ENCODE measurements at places on chromosomes 1 and 21.

GRCh38 chr1:245751116-245751515 lies 596.3 kb downstream of the KIF26B start:
- no peak for DNase-seq

- DNase-seq: no peak
These were observed 106.7 kb upstream of the C21orf91 start for GRCh38 chr21:17925899-17926298.

DNA sequence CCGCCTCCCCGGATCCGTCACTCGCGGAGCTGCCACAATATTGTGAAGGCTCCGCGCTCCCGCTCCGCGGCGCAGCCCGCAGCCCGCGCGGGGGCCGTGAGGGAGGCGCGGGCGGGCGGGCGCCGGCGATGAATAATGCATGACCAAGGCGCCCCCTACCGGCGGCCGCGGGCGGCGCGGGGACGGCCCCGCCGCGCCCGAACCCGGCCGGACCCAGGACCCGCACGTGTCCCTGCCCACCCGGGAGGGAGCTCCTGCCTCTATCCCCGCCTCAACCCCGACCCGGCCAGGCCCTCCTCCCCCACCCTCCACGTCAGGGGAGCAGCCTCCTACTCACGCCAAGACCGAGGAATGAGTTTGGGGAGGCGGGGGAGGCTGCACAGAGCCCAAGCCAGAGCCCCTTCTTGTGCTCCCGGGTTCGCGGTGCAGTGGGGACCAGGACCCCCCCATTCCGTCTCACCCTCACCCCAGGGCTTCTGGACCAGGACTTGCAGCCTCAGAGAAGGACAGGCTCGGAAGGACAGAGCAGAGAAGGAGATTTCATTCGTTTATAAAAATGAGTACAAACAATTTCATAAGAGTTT lies 70.8 kb upstream of the CASZ1 start:
- peak; percentile 22 for DNase-seq

DNA sequence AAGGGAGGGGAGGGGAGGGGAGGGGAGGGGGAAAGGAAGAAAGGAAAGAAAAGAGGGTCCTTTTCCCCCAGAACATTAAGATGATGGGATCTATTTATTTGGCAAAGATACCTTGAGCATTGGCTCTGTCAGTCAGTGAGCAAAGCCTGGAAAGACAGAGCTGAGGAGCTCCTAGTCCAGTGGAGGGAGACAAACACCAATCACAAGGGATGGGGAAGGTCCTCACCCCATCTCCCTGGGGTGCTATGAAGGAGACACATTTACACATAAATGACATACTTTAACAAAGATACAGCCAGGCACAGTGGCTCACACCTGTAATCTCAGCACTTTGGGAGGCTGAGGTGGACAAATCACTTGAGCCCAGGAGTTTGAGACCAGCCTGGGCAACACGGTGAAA lies 154.9 kb upstream of the TIAM1 start:
- no peak for DNase-seq

GRCh38 chr1:153428791-153429190 lies 12.5 kb downstream of the S100A7A start:
- no peak for DNase-seq

DNA sequence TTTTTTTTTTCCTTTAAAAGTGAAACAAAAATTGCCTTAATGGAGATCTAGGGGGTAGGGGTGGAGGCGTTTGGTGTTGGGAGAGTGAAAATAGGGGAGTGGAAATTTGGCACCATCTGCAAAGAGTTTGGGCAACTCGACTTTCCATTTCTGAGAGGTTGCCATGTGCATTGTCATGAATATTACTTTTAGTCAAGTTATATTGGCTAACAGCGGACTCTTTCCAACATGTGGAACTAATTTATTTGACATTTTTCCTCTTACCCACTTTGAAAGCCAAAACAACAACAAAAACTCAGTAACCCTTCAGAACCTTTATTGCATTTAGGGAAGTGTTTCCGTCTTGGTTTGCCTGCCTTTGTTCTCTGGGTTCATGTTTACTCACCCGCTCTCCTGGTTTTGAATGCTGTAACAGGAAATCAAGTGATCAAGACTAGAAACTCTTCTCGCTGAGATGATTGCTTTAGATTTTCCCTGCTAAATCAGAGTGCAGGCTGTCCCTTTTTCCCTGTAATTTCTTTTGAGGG lies 70.4 kb downstream of the CACHD1 start:
- DNase-seq: no peak

DNA sequence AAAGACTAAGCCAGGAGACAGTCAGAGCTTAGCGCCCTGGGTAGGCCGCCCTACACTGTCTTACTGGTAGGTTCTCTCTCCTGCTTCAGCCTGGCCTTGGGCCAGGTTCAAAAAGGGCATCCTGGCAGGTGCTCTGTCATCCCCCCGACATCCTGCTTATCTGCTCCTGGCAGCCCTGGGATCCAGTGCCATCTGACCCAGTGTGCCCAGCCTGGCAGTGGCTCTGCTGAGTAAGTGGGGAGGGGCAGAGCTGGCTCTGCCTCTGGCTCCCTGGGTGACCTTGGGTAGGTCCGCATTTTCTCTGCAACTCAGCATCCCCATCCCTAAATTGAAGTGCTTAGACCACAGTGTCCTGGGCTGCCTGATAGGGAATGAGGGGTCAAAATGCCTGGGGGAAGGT lies 549.9 kb downstream of the PTPRU start:
- DNase-seq: no peak

DNA sequence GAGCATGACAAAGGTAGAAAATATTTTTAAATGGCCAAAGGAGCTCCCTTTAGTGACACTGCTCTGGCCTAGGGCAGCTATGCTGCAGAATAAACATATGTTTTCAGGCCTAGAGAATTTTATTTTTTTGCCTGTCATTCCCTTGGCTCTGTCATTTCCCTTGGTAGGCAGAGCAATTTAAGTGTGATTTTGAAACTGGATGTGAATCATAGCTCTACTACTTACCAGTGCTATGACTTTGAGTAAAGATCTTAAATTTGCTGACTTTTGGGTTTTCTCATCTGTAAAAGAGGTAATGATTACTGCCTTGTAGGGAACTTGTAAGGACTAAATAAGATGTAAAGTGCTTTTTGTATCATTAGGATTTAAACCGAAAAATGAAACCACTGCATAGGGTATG lies 189.0 kb upstream of the ZRANB2 start:
- no peak for DNase-seq

- no peak for DNase-seq
These were observed 121.3 kb downstream of the TNNI3K start for GRCh38 chr1:74356493-74356892.

DNA sequence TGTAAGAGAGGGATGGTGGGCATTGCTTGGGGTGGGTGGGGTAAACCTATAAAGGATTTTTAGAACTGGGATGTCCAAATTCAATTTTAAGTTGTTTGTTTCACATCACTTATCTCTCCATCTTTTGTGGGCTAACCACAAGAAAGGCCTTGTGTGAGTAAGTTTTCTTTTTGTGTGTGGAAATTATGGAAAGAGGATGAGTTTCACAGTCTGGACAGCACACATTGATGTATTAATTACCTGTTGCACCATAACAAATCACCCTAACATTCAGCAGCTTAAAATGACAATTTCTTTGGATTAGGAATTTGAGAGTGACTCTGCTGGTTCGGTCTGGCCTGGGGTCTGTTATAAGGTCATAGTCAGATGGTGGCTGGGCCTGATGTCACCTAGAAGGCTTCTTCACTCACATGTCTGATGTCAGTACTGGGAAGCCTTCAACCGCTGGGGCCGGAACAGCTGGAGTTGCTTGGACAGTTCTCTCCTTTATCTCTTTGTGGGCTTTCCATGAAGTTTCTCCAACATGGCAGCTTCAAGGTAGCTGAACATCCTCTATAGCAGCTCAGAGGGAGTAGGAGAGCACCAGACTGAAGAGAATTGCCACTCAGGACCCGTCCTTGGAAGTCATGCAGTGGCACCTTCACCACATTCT lies 2.0 kb upstream of the COL9A2 start:
- no peak for DNase-seq

DNA sequence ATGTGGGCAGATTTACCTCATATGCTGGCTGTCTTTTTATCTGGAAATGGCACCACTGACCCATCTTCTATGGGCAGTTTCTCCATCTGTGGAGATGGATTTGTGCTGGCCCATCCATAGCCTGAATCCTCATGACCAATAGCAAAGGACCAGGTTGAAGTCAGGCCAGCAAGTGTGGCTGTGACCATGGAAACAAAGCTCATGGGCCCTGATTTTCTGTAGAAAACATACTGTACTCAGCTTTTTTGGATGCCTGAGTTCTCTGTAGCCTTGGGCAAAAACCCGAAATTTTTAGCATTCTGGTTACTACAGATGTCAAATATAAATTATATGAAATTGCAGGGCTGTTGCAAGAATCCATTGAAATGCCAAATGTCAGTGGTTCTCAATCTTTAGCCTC lies 155.0 kb downstream of the PLXNA2 start:
- no peak for DNase-seq

GRCh38 chr21:36499578-36500471 lies 19.9 kb upstream of the CLDN14 start:
- no peak for DNase-seq

GRCh38 chr1:192546596-192547190 lies 28.9 kb upstream of the RGS1 start:
- DNase-seq: no peak

DNA sequence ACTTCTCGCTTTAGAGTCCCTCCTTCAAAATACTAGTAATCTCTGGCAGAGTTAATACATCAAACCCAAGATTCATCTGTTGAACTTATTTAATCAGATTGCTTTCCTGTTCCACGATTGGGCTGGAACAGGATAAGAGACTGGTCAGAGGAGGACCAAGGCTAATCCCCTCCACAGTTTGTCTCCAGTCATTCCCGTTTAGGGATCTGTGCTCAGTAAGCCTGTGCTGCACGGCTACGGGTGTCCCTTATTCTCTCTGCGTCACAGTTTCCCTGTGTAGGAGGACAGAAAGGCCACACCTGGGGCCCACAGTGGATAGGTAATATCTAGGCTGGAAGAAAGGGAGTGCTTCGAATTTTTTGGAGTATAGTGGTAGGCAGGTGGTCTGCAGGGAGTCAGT lies 16.5 kb upstream of the NUAK2 start:
- no peak for DNase-seq

DNA sequence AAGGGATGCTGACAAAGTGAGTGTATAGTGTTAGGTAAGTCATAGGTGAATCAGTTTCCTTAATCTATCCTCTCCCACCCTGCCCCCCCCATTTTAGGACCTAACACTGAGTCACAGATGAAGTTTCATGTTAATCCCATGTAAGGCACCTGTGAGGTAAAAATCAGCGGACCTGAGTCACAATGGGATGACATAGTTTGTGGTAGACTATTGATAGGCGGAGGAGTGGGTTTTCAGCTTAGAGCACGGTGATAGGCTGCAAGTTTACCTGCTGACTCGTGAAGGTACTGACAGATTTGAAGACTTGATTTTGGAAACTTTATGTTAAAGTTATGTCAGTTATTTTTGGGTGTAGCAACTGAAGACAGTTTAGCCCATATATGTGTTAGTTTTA lies 1.7 kb downstream of the TOR1AIP1 start:
- DNase-seq: no peak

DNA sequence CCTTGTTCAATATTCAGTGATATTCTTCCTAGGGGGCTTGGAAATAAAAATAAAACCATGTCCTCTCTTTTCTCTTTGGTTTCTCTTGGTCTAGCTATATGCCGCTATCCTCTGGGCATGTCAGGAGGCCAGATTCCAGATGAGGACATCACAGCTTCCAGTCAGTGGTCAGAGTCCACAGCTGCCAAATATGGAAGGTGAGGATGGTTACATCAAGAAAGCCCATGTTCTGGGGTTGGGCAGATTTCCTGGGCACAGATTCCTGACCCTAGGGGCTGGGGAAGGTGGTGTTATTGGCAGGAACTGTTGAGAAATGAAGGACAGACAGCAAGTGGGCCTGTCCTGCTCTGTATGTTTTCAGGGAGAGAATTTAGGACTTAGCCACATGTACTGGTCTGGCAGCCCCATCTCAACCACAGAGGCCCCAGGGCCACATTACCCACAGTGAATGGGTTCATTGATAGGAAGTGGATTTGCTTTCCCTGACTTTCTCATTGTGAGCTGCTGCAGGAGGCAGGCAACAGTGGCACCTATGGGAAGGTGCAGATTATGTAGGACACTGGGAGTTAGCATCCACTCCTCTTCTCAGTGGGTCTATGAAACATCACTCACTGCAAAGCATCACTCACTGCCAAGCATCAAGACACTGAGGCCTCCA lies 37.4 kb upstream of the HSD17B7 start:
- DNase-seq: no peak

DNA sequence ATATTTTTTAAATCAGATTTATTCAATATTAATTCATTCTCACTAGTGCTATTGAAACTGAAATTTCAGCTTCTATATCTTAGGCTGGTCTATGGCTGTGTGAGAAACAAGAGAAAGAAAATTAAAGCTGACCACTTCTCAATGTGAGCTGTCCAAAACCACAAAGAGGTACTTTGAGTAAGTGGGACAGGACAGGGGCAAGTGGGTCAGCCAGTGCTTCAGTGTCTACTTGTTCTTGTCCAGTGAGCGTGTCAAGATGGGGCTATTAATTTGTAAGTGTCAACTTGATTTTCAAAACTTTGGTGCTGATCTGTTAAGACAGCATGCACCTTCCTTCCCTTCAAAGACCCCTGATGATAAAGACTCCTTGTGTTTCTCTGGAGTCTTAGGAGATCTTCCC lies 533.9 kb downstream of the PLPP3 start:
- DNase-seq: no peak

- no peak for DNase-seq
These were observed 85.2 kb downstream of the TRIM11 start for GRCh38 chr1:228321435-228321834.

DNA sequence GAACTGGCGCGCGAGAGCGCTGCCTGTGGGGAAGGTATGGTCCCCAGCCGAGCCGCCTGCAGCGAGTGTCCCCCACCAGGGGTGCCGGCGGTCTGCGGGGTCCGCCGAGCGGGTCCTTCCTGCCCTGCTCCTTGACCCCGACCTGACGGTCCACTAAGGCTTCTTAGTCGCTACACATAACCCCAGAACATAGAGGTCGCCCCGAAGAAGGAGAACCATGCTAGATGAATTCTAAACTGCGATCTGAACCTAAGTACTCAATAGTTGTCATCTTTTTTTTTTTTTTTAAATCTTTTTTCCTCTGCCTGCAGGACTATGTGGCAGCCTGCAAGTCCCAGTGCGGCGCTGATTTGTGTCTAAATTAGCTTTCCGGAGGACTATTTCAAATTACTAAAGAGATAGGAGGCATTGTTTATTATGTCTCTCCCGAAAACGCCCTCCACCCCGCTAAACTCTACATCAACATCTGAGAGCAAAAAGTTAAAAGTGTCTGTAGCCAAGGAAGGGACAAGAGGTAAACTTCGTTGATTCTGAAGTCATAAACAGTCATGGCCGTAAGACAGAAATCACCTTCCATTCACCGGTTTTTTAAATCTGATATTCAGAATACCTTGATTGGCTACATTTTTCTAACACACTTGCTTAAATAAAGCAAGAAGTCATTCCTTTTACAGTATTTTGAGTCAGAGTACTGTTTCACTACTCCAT lies 476 bp downstream of the AXDND1 start:
- no peak for DNase-seq

Data from activated CD4-positive, alpha-beta T cell treated with anti-CD3 and anti-CD28 coated beads, Interleukin-2, amount 50 U/mL, for 24 hours (primary cell).